ENCODE measurements at places on chromosomes 13 and 19.
A peak's percentile ranks its signal among the peaks of the same experiment; 100 is the strongest.

GRCh38 chr19:10927730-10928562, 493 bp downstream of the YIPF2 start:
- no peak for DNase-seq

- DNase-seq, result peak; percentile 75
Observed at GRCh38 chr19:3324405-3324856, 42.0 kb upstream of the NFIC start.

DNA sequence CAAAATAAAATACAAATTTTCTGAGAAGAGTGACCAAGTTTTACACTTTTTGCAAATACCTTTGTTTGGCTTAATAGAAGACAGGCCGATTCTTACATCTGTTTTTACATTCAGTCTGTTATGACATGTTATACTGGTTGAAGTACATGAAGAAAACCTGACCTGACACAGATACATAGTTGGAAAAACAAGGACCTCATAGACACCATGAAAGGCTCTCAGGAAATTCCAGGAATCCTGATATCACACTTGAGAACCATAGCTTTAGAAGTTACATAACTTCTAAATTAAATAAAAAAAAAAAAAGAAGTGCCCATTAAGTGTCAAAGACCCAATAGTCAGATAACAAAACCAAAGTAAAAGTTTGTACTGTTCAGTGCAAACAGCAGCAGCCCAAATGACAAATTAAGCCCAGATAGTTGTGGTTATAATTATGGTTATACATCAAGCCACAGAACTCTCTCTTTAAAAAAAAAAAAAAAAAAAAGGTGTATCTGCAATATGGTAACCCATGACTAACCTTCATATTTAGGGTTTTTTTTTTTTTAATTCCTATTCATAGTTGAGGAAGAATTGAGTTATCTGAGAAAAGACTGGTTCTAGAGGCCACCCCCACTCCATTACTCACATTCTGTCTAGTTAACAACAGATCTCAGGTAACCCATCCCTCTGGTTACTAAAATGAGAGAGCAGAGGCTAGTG, 19.8 kb downstream of the RBM26 start:
- no peak for DNase-seq

GRCh38 chr13:100561599-100562204, 26.9 kb downstream of the GGACT start:
- no peak for DNase-seq

DNA sequence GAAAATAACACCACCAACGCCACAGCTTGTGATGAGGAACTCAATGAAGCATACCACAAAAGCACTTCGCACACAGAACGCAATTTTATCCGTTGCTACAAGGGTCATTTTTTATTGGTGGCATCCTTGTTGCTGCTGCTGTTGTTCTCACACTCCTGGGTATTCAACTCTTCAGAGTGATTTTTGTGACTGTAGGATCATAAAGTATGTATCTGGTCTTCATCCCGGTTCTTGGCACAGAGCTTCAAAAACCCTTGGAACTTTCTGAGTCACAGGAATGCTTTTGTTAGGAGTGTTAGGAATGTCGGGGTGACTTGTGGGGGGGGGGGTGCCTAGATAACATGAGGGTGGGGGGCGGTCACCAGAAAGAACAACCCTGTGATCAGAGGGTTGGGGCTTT, 108.4 kb downstream of the ZNF557 start:
- DNase-seq, result no peak

DNA sequence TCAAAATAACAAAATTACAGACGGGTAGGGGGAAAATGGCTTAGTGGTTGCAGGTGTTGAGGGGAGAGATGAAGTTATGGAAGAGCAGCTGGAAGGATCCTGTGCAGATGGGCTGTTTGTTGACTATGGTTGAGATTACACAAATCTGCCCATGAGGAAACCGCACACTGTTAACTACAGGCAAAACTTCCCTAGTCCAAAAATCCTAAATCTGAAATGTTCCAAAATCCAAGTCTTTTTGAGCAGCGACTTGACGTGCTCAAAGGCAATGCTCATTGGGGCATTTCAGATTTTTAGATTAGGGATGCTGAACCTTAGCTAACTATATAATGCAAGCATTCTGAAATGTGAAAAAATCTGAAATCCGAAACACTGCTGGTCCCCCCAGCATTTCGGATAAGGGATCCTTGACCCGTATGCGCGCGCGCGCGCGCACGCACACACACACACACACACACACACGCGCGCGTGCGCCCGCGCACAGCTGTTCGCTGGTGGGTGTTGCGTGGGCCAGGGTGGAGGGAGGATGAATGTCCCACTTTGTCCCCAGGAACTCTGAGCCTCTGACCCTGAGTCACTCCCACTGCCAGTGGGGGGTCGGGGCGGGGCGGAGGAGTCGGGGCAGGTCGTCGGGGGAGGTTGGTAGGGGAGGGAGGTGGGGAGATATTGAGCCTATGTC, 6.8 kb downstream of the F2RL3 start:
- no peak for DNase-seq

DNA sequence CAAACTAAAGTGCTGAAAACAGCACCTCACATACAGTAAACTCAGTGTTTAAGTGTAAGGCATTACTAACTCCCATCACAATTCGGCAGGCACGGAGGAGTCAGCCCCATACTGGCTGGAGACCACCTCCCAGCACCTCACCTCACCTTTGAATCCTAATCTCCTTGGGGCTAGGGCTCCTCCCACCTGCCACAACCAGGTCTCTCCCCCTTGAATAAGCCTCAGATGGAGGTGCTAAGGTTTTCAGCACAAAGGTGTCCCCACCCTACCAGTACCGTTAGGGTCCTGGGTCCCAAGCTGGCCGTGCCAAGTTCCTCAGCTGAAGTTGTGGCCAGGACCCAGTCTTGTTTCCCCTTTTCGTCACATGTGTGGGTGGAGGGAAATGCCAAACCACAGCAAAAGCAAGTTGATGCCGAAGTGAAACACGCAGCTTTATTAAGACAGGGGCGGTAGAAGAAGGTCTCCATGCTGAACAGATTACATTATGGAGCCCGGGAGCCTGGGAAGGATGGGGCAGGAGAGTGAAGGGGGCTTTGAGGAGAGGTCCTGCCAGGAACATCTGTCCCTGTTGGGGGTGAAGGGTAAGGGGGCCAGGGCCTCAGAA, at the start of gene IGFLR1:
Gene IGFLR1 (minus strand): TSS at position 332 of the 604 bp plus-strand sequence. CDS start 1,272 bp downstream, outside the sequence.
- peak; percentile 50 for DNase-seq

DNA sequence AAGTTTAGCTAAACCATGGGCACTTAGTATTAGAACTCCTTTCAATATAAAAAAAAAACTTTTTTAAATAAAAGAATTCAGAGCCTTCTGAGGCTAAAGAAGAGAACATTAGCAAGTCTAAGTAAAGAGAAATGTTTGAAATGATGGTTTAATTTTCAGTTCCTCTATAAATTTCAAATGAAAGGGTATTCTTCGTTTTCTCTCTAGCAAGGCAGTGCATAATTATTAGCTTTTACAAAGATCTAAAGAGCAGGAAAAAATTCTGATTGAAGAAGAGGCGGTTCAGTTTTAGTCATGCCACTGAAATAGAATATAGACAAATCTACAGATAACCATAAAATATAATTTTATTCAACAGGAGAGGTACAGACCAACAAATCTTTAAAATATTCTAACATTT, 18.0 kb downstream of the SUCLA2 start:
- no peak for DNase-seq

DNA sequence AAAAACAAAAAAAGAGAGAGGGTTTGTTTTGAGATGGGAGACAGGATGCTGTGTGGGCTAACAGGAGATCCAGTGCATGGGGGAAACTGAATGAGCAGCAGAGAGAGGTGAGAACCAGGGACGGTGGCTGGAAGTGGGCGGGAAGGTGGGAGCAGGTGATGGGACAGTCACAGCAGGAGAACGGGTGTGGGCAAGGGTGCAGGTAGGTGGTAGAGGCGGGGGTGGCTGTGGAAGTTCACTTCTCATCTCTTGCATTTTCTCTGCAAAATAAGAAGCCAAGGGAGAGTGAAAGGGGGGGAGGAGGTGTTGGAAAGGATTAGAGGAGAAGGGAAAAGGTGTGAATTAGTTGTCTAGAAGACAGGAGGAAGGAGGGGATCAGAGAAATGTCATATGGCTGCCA, 21.9 kb downstream of the FBXO17 start:
- no peak for DNase-seq

DNA sequence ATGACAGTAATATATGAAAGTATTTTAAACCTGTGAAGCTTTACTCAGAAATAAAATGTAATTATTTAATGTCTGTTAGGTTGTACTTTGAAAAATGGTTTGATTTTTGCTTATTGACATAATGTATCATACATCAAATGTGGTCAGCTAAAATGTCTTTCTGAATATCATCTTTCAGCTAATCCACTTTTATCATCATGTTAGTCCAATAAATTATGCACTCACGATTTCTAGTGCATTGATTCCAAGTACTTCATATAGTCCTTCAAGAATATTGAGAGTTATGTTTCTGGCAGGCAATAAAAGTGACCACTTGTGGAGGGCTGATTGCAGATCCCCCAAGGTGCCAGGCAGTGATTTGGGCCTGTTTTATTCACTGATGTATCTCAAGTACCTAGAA, 1204.1 kb downstream of the OLFM4 start:
- no peak for DNase-seq

GRCh38 chr13:40518481-40518882, 148.0 kb downstream of the FOXO1 start:
- DNase-seq, result peak; percentile 3

DNA sequence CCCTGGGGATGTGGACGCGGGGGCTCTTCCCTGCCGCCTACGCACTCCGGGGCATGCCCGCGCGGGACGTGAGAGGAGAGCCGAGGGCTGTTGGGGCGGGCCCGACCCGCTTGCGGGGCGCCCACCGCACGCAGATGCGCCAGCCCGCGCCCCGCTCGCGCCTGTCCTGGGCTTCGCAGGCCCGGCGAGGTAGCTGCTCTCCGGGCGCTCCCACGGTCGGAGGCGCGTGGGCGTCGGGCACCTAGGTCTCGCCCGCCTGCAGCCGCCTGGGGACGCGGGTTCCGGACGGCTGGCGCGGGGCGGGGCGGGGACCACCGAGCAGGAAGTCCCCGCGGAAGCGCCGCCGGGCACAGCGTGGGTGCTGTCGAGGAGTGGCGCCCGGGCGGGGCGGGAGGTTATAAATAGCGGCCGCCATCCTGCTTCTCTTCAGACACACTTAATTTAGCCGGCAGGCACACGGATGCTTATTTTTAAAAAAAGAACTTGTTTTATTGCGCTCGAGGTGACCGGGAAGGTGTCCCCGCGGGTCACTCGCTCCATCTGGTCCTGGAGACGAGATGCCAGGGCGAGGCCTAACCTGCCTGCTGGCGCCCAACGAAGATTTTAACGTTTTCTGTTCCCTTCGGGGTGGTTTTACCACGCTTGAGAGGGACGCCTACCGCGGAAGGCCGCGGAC, 561 bp upstream of the GJA3 start:
- DNase-seq, result peak; percentile 37

DNA sequence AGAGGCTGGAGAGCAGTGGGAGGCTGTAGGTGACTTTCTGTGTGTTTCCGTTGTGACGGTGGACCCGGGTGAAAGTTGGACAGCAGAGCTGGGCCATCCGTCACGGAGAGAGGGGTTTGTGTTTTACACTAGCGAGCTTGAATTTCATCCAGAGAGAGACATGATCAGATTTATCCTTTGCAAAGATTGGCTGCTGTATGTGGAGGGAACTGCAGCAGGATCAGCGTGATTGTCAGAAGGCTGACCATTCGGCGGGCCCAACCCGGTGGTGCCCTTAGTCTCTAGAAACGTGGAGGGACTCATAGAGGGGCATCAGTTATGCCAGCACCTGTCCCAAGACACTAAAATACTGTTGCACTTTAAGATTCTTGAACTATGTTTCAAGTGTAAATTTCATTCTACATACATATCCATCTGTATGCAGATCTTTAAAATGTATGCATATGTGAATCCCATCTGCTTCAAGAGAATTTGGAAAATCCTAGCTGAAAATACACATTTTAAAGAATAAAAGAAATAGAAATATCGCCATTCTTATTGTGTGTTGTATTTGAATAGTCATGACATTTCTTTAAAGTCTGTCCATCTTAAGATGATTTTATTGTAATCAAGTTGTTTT, 7.0 kb downstream of the FAM124A start:
- DNase-seq, result no peak

DNA sequence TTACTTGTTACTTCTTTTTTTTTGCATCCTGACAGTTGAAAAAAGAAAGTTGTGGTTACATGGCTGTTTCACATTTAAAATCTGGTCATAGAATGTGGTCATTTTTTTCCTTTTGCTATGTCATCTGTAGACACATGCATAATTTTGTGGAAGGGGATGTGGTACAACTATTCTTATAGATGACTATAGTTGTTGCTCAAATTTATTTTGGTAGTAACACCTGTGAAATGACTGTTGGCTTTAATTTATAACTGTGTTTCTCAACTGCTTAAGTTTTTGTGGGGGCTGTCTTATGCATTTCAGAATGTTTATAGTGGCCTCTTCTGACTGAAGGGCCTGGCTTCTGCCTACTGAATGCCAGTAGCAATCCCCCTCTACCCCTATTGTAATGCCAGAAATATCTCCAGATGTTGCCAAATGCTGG, 130.5 kb downstream of the PAN3 start:
- no peak for DNase-seq

GRCh38 chr19:49975051-49975450, 14.1 kb upstream of the SIGLEC11 start:
- DNase-seq, result no peak

GRCh38 chr19:48379058-48379457, 12.3 kb downstream of the KDELR1 start:
- no peak for DNase-seq

- DNase-seq, result no peak
Observed at GRCh38 chr13:62556978-62557377, 1141.3 kb upstream of the PCDH20 start.

DNA sequence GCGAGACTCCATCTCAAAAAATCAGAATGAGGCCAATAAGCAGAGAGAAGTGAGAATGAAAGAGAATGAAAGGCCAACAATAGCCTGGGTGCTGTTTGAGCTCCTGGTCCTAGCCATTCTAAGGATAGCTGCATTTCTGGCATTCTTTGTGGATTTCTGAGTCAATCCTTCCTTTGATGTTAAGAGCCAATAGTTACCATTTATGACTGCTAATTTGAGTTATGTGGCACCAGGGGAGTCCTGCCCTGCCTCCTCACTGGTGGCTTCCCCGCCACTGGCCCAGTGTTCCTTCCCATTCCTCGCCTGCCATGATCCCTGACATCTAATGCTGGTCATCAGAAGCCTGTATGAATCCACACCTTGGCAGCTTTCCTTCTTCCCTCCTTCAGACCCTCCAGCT, 991.2 kb downstream of the UQCRFS1 start:
- no peak for DNase-seq

DNA sequence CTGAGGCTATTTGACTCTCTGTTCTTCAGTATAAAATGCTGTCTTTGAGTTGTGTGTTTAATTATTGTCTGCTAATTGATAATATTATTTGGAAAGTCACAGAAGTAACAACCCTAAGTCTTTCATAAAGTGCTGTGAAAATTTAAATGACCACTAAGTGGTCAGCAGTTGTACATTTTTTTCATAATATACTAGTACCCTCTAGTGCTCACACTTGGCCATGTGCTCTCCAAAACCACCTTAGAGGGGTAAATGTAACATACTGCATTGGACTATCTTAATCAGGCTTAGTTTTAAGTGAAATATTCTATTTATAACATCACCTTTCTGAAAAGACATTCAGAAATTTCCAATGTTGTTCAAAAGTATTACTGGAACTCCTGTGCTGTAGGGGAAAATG, 745.3 kb downstream of the GPC5 start:
- DNase-seq, result no peak

DNA sequence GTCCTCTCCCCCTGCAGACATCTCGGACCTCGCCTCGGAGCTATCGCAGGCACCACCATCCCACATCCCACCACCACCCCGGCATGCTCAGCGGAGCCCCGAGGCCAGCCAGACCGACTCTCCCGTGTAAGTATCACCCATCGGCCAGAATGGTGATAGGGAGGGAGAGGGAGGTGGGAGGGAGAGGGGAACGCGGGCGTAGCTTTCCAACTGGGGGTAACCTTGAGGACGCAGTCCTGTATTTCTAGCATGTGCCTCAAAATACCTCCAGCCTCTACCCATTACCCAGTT, 26.1 kb downstream of the TJP3 start:
- DNase-seq, result no peak

Data from activated CD4-positive, alpha-beta T cell treated with anti-CD3 and anti-CD28 coated beads, Interleukin-2, amount 50 U/mL, for 1 hour (primary cell).